Common myeloid progenitor, CD34-positive (primary cell): ENCODE measurements at places on chromosomes 2 and 18.

GRCh38 chr2:139281124-139281523 lies 500.9 kb upstream of the NXPH2 start:
- no peak for DNase-seq

- DNase-seq, result peak; percentile 46
These were observed 220.8 kb downstream of the GULP1 start for GRCh38 chr2:188512456-188512855.

DNA sequence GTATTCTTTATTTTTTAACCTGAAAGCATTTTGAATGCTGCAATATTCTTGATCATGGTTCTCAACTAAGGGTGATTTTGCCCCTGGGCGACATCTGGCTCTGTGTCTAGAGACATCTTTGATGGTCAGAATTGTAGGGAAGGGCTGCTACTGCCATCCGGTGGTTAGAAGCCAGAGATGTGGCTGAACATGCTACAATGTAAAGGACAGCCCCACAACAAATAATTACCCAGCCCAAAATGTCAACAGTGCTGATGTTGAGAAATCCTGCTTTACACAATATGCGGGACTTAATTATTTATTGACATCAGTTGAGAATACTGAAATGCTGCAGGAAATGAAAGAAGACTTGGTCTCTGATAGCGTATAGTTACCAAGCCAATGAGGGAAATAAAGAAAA lies 37.5 kb upstream of the SERPINB2 start:
- DNase-seq, result peak; percentile 40

GRCh38 chr2:40204268-40204667 lies 247.6 kb downstream of the SLC8A1 start:
- DNase-seq, result no peak

DNA sequence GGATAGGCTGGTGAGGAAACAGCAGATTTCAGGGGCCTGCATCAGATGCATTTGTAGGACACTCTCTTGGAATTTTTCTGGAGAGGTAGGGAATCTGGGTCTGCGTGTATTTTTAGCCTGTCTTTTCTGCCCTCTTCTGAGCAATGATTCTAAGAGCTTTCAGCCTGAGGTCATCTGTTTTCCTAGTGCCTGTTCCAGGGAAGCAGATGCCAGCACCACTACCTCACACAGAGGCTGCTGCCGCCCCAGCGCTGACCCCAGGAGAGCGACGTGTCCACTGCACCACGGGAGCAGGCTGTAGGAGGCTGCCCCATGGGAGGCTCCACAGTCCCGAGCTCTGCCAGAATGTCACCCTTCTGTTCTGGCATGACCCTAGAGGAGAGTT lies 316.5 kb downstream of the CYP26B1 start:
- DNase-seq, result no peak

- DNase-seq, result no peak
These were observed 292.9 kb downstream of the IKZF2 start for GRCh38 chr2:212858496-212858895.

GRCh38 chr2:166405569-166405926 lies 29.8 kb upstream of the SCN9A start:
- no peak for DNase-seq

GRCh38 chr2:196486146-196486545 lies 153.4 kb upstream of the CCDC150 start:
- no peak for DNase-seq

- DNase-seq, result no peak
These were observed 2.2 kb downstream of the STAMBP start for GRCh38 chr2:73830871-73831401.

GRCh38 chr2:6454286-6454990 lies 411.3 kb downstream of the CMPK2 start:
- DNase-seq, result no peak

DNA sequence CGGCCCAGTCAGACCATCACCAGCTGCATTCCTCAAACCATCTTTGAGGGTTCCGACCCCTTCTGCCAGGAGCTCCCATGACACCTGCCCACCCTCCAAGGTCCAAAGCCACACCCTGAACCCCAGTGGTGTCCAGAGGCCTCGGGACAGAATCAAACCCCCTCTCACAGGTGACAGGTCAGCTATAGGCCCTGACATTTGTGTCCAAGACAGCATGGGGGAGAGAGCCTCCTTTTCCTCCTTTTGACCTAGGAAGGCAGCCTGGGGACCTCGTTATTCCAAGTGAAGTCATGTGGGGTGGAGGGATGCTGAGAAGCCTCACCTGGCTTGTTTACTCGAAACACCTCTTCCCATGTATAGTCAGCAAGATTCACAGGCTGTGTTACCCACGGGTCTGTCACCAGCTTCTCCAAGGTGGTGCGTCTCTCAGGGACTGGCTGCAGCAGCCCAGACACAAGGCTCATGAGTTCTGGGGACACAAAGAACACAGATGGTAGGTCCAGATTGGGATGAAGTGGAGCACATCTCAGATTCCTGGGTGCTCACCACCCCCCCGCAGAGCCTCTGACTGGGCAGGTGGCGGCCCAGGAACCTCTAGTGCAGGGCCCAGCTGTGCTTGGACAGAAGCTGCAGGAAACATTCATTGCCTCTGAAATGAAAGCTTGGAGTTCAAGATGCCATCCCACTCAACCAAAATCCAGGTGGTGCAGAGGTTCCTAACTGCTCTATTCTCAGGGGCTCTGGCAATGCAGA lies 5.1 kb upstream of the MTERF4 start:
- DNase-seq, result no peak

GRCh38 chr18:67794521-67794920 lies 278.0 kb upstream of the DSEL start:
- DNase-seq, result no peak

GRCh38 chr2:186862869-186863709 lies 14.1 kb upstream of the ZSWIM2 start:
- peak; percentile 75 for DNase-seq

DNA sequence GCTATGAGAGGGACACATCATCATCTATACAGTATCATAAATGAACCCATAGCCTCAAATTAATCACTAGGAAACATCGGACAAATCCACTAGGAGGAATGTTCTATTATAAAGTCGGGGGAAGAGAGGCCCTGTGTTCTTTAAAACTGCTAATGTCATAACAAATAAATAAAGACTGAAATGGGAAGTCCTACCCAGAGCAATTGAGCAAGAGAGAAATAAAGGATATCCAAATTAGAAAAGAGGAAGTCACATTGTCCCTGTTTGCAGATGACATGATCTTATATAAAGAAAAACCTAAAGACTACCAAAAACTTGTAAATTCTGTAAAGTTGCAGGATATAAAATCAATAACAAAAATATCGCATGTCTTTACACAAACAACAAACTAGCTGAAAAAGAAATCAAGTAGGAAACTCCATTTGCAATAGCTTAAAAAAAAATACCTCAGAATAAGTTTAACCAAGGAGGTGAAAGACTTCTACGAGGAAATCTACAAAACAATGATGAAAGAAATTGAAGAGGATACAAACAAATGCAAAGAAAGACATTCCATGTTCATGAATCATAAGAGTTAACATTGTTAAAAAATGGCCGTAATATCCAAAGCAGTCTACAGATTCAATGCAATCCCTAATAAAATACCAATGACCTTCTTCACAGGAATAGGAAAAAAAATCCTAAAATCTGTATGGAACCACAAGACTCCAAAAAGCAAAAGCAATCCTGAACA lies 30.6 kb downstream of the RTN4 start:
- DNase-seq, result peak; percentile 69

DNA sequence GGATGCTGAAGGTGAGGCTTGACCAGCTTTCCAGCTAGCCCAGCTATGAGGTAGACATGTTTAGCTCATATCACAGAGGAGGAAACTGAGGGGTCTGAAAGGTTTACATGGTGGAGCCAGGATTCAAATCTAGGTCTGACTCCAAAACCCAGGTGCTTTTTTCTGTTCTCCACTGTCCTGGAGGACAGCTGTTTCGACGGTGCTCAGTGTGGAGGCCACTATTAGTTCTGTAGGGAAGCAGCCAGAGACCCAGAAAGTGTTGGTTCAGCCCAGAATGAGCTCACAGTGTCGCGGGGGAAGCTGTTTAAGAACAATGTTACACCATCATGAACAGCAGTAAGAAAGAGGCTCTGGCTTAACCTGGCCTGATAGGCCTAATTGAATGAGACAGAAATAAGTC lies 11.1 kb downstream of the PROC start:
- no peak for DNase-seq

DNA sequence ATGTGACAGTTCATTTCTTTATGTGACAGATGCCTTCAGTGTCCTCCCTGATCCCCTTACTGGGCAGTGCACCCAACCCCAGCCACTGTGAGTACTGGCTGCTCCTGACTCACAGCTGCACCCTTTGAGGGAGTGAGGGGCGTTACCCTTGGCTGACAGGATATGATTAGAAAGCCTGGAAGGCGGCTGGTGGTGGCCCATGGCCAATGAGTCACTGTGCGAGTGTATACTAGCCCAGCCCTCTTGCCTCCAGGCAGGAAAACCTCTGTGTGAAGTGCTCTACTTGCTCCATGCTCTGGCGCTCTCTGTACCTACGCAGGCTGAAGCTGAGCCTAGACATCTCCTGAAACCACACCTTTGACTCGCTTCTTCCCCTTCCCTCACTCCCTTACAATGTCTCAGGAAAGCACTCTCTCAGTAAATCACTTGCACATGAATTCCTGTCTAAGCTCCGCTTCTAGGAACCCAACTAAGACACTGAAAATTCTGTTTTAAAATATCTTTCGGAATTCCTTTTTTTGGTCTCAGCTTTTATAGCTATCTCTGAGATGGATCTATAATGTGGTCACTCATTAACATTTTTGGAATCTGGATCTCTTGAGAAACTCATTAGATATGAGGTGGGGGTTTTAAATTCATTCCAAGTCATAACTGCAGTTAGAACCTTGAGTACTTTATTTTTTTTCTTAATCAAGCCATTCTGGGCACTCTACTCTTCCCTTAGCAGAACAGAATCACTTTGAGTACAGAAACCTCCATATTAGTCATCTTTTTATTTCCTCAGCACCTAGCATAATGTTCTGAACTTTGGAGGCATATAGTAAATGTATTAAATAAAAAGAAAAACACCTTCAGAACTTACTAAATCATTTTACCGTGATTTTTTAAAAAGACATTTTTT lies 25.3 kb upstream of the STAM2 start:
- DNase-seq, result no peak

DNA sequence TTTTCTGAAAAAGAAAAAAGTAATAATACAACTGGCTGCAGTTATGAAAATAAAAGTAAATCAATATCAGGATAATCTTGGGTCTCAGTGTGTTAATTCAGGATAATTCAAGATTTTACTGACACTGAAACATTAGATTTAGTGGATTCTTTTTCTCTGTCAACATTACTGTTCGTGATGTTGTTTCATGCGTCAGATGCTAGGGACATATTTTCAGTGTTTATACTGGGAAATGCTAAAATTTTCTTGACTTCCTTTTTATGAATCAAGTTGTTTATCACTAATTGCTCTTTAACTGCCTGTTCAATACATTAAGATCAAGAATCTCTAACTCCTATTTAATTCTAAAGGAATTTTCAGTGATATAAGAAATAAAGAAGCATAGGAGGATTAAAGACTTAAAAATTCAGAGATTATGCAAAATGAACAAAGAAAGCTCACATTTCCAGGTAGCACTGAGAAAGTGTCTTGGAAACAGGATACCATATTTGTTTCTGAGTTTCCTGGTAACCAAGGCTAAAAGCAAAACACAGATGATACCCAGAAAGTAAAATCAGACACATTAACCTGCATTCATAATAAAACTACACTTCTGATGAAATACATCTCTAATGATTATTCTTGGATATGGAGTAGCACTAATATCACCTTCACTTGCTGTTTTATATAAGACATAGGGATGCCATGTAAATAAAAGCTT lies 174.0 kb downstream of the ARL4C start:
- peak; percentile 24 for DNase-seq

DNA sequence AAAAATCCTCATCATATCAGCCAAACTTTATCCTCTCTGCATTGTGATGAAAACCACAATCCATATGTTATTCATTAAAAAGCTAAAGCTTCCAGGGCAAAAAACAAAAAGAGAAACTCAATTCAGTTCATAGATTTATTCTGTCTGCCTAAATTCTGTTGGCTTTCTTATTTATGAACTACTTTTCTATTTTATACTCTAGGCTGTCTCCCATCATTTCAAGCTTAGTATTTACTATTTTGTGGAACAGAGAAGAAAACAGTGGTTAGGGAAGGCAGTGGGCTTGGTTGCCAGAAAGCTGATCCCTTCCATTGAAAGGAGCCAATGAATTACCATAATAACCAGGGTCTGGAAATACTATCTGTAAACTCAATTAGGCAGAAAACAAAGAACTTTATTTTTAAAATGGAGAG lies 71.8 kb downstream of the RAPH1 start:
- no peak for DNase-seq

DNA sequence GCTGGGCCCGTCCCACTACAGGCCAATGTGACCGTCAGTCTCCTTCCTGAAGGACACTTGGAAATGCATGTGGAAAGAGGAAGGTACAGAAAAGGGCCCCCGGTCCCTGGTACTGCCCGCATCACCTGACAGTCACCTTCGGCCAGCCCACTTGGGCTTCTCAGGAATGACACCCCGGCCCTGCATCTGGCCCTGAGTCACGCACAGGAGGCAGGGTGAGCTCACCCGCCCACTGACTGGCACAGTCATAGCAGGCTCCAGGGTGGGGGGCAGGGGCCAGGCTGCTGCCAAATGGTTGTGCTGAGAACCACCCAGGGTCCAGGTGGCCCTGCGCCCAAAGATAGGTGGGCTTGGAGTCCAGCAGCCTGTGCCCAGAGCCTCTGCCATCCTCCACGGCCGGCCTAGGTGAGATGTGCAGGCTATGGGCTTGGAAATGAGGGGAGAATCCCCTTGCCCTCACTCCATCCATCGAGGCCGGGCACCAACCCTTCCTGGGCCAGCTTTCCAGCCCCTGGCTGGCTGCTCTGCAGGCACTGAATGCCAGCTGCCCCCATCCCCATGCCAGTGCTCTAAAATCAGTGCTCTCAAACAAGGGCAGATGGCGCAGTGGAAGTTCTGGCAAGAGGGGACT lies 14.1 kb downstream of the EMX1 start:
- DNase-seq, result no peak

GRCh38 chr2:3654011-3654410 lies 4.0 kb upstream of the ALLC start:
- no peak for DNase-seq
